GM19239 (cell line): ENCODE measurements at places on chromosomes 11 and 22.

- no peak for DNase-seq
These were observed 507.0 kb downstream of the LRRC4C start for GRCh38 chr11:40952479-40952878.

- no peak for DNase-seq
These were observed 40.8 kb downstream of the LGR4 start for GRCh38 chr11:27431808-27432207.

GRCh38 chr11:121318848-121319834, 26.6 kb downstream of the SC5D start:
- DNase-seq = no peak

DNA sequence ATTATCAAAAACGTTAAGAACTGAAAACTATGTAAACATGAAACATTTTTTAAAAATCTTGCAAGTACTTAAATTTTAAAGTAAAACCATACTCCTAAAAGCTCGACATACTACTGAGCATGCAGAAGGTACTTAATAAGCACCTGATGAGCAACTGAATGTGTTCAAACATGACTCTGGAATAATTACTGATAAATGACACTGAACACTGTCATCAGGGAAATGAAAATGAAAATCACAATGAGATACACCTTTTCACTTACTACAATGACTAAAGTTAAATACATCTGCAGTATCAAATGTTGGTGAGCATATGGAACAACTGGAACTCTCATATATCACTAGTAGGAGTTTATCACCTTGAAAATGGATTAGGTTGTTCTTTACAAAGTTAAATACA, 65.2 kb downstream of the PICALM start:
- DNase-seq = no peak

DNA sequence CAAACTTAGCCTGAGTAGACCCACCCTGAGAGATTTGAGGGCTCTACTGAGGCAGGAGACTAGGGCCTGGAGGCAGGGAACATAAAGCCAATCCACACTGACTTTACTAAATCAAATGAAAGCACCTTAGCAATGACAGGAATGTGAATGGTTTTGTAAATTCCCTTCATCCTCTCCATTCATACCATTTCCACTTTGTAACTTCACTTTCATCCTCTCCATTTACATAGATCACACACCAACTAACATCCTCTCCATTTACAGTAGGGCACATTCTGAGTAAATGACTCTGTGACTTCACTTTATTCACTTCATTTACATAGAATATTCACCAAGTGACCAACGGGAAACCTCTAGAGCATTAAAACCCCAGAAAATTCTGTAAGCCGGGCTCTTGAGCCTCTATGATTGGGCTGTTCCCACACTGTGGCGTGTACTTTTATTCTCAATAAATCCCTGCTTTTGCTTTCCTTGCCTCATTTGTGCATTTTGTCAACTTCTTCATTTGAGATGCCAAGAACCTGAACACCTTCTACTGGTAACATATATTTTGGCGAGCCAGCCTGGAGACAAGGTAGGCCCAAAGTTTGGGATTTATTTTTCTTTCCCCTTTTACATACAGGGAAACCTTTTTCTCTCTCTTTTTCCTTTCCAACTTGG, 82.9 kb downstream of the PIWIL4 start:
- DNase-seq = no peak

DNA sequence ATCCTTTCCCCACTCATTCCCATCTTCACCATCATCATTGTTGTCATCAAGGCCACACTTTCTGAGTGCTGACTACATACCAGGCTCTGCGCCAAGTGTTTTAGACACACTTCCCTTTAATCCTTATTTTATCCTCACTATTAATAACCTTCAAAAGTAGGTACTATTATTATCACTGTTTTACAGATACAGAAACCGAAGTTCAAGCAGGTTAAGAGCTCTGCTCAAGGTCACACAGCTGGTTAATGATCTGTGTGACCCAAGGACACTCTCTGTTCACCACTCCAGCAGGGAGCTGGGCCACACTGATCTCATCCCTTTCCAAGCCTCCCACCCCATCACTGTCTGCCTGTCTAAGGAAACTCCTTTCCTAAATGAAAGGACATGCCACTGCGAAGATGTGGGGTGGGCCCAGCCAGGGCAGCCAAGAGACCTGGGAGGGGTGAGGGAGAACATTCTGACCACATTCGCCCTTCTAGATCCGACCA, 17.2 kb upstream of the TSKU start:
- DNase-seq = no peak

DNA sequence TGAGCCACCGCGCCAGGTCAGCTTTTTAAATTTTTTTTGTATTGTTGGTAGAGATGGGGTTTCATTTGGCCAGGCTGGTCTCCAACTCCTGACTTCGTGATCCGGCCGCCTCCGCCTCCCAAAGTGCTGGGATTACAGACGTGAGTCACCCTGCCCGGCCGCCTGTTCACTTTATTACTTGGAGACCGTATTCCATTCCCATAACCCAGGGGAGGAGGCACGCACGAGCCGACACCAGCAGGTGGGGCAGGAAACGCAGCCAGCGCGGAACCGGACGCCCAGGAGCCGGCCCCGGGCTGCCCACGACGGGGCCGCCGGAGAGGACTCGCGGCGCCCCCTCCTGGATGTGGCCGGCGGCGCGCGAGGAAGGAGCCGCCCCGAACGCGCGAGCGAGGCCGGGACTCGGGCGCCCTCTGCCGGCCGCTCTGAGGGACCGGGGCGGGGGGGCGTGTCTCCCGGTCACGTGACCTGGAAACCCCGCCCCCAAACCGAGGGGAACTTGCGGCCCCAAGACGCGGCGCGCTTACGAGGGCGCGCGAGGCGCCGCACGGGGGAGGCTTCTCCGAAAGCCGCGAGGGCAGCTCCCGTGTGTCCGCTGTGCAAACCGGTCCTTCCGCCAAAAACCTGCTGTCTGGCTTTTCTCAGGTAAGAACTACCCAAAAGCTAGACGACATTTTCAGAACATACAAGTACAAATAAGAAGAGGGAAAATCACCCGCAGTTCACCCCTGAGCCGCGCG, 11.6 kb upstream of the RNH1 start:
- peak; percentile 84 for DNase-seq

- no peak for DNase-seq
These were observed 77.1 kb downstream of the UVRAG start for GRCh38 chr11:75891947-75892739.

GRCh38 chr22:35218079-35218478, 39.2 kb upstream of the HMGXB4 start:
- DNase-seq = no peak

- DNase-seq = no peak
These were observed 211.7 kb downstream of the FAM76B start for GRCh38 chr11:95577716-95578460.

- DNase-seq = no peak
These were observed 2048.3 kb upstream of the RAG2 start for GRCh38 chr11:38646382-38646781.

GRCh38 chr11:15690320-15690719, 575.6 kb downstream of the INSC start:
- DNase-seq = no peak

- DNase-seq = no peak
These were observed 279.9 kb downstream of the DLG2 start for GRCh38 chr11:85347291-85347690.

DNA sequence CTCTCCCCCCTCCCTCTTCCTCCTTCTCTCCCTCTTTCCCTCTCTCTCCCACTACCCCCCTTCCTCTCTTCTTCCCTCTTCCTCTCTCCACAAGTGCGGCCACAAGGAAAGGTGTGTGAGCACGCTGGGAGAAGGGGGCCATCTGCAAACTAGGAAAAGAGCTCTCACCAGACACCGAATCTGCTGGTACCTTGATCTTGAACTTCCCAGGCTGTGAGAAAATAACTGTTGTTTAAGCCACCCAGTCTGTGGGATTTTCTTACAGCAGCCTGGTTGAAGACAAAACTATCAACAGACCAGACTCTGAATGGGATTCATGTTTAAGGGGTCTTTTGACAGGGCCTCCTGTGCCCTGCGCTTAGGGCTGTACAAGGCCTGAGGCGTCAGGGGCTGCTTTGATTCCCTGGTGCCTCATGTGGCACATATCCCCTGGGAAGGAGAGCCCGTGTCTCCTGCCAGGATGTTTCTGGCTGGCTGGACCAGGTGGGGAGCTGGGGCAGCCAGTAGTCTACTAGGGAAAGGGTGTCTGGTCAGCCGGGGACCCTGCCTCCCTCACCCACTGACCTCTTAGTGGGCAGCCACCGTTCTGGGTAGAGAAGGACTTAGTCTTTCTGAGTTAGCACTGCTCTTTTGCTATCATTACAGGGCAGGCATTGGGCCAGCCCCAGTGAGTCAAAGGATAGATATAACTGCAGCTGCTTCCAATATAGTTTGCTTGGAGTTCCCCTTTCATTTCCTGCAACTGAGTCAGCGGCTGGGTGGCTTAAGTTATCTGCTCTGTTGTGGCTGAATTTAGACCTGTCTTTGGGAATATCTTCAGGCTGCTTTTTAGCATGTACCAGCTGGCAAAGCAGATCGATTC, 6.2 kb downstream of the PANX1 start:
- DNase-seq = no peak

DNA sequence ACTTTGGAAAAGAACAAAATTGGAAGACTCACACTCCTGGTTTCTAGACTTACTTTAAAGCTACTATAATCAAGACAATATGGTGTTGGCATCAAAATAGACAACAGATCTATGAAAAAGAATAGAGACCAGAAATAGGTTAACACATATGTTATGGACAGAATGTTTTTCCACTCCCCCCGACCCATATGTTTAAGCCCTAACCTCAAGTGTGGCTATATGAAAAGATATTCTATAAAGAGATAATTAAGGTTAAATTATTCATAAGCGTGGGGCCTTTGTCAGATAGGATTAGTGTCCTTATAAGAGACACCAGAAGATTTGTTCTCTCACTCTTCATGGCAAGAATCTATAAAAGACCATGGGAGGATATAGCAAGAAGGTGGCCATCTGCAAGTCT, 440.0 kb downstream of the AASDHPPT start:
- no peak for DNase-seq

DNA sequence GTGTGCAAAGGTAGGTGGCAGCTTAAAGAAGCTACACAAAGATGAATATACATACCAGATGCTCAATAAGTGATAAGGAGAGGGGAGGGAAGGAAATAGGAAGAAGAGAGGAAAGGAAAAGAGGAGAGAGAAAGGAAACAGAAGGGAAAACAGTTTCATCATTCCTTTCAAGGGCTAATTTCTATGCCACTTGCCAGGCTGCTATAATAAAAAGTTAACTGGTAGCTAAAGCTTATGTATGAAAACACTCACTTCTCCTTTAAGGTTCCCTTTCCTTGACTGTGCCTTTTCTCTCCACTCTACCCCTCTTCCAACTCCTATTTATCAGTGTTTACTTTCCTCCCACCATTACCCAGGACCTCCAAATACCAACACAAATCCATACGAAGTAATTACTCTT, 347.9 kb downstream of the DLG2 start:
- DNase-seq = no peak

DNA sequence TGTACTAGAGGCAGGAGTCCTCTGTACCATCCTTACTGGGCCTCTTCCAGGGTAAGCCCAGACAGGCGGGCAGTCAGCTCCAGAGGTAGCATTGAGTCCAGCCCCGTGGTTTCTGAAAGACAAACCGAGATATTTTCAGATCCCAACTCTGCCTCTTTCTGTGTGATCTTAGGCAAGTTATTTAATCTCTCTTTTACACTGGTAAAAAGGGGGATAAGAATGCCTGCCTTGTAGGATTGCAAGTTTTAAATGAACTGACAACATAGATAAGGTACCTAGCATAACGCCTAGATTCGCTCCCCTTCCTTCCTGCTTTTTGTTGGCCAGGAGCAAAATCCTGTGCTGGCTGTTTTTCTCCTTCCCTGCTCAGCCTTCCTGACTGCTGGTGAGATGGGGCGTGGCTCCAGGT, 56.4 kb upstream of the NNMT start:
- no peak for DNase-seq

GRCh38 chr22:31944700-31945442, 536 bp downstream of the YWHAH start:
- DNase-seq = no peak

DNA sequence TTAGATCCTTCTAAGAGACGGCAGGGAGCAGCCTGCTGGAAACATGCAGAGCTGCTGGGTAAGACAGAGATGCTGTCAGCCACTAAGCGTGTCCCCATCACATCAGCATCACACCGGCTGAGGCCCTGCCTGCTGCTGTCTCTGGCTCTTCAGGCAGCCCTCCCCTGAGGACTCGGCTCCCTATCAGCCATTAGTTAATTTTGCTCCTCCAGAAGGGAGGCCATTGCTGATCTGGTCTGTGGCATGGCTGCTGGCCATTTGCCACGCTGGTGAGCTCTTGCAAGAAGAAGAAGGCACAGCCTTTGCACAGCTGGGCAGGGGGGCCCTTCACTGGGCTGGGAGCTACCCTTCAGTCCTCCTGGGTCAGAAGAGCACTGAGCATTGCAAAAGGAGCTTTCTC, 131.2 kb upstream of the PARVA start:
- DNase-seq = no peak

DNA sequence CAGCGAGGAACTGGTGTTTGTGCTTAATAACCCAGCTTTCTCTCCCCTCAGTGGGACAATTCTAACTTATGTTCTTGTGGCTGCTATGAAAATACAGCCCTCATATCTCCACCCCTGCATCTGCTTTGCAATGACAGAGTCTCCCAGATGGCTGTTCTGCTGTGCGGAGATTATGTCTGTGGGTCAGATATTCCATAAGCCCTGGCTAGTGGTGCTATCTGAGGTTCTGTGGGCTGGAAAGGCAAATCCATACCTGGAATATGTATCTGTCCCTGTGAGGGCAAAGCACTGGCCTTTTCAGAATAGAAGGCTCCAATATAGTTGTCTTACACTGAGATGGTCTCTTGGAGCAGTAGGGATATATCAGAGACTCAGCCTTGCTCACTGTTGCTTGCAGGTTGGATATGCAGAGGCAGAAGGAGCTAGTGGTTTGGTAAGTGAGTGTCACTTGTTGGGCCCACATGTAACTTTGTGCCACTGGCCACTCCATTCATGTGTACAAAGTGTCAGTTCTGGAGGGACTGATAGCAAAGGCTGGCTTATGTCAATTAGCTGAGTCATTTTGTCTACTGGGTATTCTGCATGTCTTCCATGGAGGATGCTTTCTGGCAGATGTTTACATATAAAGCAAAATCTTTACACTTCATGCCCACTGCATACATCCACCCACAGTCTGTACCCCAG, 246.6 kb downstream of the FAM76B start:
- DNase-seq = no peak

DNA sequence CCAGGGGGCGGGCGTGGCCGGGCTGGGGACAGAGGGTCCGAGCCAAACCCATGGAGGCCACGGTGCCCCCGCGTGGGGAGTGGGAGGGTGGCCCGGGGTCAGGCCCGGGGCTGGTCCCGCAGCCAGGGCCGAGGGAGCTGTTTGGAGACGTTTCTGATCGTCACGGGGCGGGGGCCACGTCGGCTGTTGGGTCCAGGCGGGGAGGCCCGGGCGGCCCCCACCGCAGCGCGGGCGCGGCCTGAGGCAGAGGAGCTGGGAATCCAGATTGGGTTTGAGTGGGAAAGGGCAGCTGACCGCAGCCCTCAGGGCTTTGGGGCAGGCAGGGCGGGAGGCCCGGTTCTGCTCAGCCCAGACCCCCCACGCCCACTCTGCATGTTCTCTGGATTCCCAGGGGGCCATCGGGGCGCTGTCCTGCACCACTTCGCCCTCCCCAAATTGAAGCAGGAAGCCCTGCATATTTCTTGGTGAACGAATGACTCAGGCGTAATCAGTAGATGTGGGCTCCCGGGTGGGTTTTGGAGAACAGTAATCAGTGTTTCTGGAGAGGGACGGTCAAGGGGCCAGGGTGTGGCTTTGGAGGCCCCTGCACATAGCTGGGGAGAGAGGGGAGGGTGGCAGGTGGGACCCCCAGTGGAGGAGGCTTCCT, 583 bp downstream of the MRPL23 start:
- no peak for DNase-seq
